ENCODE measurements at places on chromosomes 11 and 22. TPM values are rescaled to one million over a fixed set of nuclear protein-coding genes. Genes with fewer than 3 reads are reported as not detected.

DAGLA gene
- 3.8 TPM for total RNA-seq

C11orf91 gene
- total RNA-seq: not detected

CCDC73 gene
- total RNA-seq: not detected

OR51E1 gene
- total RNA-seq: not detected

SPON1 gene
- total RNA-seq: 0.12 TPM

RSF1 gene
- total RNA-seq: 49.2 TPM

VSIG2 gene
- total RNA-seq: 0.50 TPM

RFPL1 gene
- not detected for total RNA-seq

All from uterine smooth muscle cell (primary cell).